Stimulated activated CD4-positive, alpha-beta T cell treated with anti-CD3 and anti-CD28 coated beads, Interleukin-4, amount 100 ng/mL, for 4 hours (primary cell): ENCODE measurements at places on chromosomes 5 and 9.

DNA sequence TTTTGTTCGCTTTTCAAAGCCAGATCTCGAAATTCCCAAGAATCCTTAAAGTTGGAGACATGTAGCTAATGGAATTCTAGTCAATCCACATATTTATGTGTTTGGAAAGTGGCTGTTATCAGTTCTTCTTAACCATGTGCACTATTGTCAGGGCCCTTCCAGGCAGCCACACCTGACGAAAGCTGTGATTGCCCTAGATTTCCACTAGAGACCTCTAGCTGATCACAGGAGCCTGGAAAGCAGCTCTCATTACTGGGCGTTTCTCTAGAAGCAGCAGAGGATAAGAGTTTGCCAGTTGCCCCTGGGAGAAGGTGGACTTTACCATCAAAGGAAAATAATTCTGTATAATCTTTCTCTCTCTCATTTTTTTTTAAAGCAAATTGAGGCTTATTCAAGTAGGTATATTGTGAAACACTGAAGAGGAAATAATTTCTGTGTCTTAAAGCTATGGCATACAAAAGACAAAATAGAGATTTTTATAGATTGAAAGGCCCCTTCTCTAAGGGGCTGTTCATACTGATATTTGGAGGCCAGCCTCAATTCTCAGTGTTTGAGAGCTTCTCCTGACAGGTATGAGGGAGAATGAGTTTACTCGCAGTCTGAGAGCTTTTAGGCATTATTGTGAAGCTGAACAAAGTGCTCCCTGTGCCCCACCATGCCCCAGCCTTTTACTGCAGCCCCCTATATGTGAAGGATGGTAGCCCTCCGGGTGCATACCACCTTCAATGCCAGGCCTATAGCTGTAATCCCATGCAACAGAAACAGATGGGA lies 405.4 kb upstream of the ACTBL2 start:
- no peak for DNase-seq

GRCh38 chr9:5389109-5389732 lies 48.5 kb downstream of the PLGRKT start:
- no peak for DNase-seq

DNA sequence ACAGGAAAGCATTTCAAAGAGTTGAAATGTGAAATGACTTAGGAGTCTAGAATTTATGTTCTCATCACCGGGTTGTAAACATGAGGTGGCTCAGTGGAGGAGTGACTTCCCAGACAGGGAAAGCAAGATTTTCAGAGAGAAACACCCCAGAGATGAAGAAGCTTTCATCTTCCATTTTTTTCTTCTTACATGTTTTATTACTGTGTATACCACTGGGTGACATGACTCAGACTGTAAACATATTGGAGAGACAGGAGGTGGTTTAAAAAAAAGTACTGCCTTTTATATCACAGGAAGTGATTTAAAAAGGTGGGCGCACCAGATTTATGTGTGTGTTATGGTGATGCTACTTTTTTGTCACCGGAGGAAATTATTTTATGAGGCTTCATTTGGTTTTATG lies 209.1 kb upstream of the TUT7 start:
- no peak for DNase-seq

GRCh38 chr5:75040973-75041372 lies 11.4 kb downstream of the GCNT4 start:
- no peak for DNase-seq

DNA sequence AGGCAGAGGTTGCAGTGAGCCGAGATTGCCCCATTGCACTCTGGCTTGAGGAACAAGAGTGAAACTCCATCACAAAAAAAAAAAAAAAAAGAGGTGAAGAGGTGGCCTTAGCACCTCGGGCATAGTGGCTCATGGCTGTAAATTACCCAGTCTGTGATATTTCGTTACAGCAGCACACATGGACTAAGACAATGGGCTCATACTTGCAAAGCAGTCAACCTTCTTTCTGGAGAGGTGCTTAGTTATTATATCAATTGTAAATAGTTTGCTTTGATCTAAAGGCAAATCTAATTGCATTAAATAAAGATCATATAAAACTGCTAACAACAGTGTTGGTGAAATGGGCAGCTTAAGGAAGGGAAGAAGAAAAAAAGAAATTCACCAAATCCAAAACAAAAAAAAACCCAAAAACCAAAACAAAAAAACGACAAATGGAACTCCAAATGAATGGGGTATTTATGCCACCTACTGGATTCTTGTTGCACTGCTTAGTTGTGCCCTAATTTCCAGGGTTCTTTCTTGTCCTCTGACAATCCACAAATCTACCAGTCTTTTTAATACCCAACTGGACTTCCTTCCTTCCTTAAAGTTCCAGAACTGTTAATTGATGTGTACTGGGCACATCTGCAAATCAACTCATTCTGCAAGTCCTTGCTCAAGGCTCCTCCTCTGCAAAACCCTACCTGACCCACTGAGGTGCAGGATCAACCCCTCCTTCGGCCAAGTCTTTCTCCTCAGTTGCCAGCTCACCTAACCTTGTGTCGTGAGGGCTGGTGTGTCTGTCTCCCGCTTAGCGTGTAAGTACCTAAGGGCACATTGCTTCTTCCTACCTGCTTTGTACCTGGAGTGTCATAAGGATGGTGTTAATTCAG lies 35.0 kb upstream of the DMRT1 start:
- no peak for DNase-seq
